ENCODE measurements at places on chromosomes 6 and 20.
A peak's percentile ranks its signal among the peaks of the same experiment; 100 is the strongest.

GRCh38 chr6:46220352-46221221 lies 49.8 kb upstream of the ENPP5 start:
- DNase-seq, result no peak

DNA sequence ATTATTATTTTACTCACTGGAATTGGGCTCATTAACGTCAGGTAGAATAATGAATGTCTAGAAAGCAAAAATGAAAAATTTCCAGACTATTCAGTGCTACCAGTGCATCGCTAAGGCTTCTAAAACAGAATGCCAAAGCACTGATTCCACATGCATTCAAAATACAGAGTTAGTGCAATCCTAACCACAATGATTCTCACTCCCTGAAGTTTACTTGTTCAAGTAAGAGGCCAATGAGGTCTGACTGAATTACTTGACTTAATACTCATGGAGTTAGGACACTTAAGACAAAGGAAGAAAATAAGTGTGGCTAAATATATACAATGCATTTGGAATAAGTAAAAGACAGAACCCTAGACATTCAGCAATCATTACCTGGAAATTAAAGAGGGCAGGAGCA lies 220.5 kb downstream of the PKHD1 start:
- no peak for DNase-seq

DNA sequence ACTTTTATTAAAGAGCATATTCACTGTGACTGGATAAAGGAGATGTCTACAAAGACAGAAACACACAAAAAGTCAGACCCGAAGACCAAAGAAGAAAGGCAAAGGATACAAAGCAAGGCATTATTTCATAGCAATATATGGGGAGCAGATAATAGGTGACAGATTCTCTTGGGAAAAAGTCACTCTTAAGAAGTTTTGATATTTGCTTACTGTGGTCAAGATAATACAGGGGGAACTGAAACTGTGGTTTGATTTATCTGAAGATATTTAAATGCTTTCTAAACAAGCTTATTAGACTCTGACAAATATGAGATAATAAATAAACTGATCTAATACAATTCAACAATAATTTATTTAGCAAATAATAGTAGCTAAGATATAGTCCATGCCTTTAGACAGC lies 14.7 kb downstream of the CYP39A1 start:
- DNase-seq, result no peak

- no peak for DNase-seq
Measured at GRCh38 chr6:21836277-21836676, 242.7 kb downstream of the SOX4 start.

DNA sequence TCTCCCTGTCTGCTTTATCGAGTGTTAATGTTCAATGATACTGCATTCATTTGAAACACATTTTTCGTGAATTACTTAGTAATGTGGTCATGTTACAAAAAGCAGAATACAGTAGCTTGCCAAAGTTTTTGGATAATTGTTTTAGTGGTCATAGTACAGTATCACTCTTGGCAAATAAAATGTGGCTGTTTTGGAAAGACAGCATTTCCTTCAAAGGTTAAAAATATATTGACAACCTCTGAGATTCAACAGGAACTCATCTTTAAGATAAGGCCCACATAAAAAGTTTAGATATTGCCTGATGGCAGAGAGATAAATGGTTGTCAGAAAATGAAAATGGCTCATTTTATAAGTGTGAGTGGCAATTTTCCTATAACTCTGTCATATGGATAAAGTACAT lies 297.7 kb upstream of the MAN1A1 start:
- no peak for DNase-seq

- DNase-seq, result peak; percentile 70
Measured at GRCh38 chr20:49979030-49979832, 3.5 kb upstream of the SNAI1 start.

DNA sequence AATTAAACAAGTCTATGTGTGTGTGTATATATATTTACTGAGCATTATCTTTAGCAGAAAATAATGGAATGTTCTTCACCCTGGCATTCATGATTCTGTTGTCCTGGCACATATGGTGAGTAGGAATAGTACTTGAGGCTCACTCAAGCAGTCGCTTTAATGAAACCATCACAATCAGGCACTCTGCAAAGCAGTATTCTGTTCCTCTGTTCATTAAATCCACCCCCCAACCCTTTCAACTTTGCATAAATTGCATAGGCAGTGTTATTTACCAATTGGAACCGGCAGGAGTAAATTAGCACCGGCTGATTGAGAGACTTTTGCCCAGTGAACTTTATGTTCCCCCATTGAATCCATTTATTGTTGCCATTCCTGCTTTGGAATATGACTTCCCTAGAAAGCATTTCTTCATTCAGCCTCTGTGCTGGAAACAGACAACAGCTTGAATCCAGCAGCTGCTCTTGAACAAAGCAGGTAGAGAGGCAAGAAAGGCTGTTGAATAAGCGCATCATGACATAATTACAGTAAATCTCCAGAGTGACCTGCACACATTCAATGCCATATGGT lies 268.0 kb upstream of the RNF217 start:
- no peak for DNase-seq

DNA sequence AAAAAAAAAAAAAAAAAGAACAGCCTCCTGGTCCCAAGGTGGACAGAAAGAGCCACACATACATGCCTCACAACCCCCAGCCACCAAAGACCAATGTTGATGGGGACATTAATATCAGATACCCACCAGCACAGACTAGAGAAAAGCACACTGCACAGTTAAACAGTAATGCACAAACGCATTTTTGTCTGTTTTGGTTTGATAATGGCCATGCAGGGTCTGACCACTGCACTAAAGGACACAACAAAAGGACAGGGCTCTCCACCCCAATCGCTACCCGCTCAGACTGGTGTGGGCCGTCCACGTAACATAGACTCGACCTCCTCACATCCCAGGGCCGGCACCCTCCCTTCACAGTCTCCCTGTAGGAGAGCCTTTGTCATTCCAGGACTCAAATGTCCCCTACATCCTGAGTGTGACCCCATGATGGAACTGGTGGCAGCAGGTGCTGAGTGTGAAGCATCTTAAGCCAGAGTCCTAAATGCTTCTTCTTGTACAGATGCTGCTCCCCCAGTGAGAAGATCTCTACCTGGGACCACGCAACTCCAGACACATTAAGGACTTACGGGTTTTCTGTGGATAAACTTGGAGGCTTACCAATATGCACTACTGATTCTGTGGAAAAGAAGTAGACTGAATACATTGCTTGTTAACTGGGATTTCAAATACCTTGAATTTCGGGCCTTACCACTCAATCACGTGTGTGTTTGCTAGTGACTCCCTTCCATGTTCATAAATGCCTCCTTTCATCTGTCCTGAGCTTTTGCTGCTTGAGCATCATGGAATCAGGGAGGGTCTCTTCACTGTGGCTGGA lies 28.0 kb downstream of the RRBP1 start:
- no peak for DNase-seq

- DNase-seq, result no peak
Measured at GRCh38 chr6:110295451-110296165, 62.5 kb downstream of the METTL24 start.

Data from right hindlimb (tissue), 1 donor.